Colonic mucosa (tissue), 4 donors: ENCODE measurements at places on chromosomes 7 and 10.

GRCh38 chr10:77391605-77392235 is 245.9 kb downstream of the KCNMA1 start:
- DNase-seq, result peak; percentile 85

DNA sequence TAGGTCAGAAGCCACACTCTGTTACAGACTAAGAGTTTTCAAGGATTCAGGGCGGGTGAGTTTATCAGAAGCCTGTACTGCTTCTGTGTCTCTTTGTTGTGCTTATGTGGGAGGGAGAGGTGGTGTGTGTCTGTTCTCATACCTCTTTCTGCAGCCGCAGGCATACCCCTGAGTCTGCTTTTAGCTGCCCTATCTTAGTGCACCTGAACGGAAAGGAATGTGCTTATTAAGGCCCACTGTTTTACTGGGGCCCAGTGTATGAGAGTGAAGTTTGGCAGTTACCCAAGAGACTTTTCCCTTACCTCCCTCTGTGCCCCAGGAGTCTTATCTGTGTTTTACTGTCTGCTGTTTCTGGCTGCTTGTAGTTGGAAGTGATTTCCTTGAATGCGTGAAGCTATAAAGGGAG is 104.3 kb downstream of the TYW1 start:
- peak; percentile 34 for DNase-seq

DNA sequence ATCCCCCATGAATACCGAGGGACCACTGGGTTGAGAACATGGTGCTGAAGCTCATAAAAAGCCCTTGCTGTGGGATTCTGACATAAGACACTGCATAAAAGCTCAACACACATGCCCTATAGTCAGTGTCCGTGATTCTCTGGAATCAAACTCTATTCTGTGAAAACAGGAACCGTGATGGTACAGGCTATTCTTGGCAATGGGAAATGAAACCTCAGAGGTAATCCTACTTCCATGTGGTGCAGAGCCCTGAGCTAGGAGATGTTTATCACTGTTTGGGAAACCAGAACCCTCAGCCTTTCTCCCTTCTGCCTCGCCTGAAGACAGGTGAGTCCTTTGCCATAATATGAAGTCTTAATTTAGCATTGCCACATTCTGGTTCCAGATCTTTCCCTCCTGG is 80.8 kb upstream of the PRSS1 start:
- DNase-seq, result no peak

DNA sequence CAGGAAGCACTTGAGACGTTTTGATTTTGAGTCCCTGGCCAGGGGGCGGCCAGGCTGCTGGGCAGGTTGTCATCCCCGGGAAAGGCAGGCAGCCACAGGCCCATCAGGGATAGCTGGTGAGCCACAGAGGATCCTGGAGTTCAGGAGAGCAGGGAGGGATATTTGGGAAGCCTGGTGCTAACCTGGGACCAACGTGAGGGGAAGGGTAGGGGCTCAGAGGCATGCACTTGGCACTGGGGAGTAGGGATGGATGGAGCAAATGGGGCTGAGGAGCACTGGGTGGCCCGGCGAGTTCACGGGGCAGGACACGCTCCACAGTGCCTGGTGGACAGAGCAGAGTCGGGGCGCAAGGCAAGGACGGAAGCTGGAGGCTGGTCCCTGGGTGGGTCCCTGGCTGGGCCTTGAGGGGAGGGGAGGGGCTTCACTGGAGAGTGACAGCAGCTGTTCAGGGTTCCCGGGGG is 30.2 kb downstream of the LRRC27 start:
- no peak for DNase-seq

DNA sequence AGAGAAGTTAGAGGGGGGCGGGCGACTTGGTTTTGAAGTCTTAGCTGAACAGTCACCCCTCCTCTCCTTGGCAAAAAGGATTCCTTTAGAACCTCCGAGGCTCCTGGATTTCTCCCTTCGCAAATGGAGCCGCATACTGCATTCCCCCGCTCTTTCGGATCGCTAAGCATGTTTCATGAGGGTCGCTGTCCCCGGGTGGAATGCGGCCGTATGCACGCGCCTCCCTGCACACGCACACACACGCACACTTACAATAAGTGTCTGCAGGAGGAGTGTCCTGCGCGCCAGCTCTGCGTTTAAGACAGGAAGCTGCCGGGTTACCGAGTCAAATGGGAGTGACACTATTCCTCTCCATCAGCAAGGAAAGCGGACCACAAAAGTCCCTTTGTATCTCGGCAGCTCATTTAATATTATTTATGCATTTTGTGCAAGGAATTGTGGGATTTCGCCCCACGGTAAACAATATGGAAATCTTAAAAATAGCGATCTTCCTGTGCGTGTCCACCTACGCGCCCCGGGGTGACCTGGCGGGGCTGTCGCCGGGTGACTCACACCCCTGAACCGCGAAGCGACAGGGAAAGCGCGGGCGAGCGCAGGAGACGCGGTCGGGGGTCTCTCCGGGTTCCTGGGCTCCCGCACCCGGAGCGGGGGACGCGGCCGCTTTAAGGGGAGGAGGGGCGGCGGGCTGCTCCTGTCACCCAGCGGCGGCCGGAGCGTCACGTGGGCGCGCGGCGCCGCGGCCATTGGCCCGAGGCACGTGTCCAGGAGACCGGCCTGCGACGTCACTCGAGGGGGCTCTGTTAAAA is 988 bp upstream of the EN2 start:
- peak; percentile 71 for DNase-seq

- no peak for DNase-seq
Observed at GRCh38 chr7:124029396-124030188, 3.3 kb downstream of the TMEM229A start.

- DNase-seq, result no peak
Observed at GRCh38 chr10:4355350-4355749, 470.7 kb upstream of the AKR1E2 start.

GRCh38 chr7:139623518-139623917 is 100.0 kb downstream of the CLEC2L start:
- DNase-seq, result no peak

- DNase-seq, result peak; percentile 93
Observed at GRCh38 chr7:76296743-76297740, 5.4 kb upstream of the HSPB1 start.

GRCh38 chr7:66503551-66504031 is 125.1 kb upstream of the KCTD7 start:
- no peak for DNase-seq

DNA sequence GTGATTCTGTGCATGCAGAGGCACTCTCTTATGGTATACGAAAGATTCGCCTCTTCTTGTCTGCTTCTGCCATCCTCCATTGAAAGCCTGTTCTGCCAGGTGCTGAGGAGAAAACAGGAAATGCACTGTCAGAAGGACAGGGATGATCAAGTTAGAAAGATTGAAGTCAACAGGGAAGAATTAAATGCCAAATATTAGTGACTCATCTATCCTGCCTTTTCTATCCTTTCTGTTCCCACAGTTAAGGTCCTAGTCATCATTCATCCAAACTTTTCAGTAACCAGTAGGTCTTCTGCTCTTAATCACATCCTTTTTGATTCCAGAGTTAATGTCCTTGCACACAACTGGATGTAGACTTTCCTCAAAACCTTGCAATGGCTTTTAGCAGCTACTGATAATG is 4.8 kb upstream of the ZNF783 start:
- DNase-seq, result no peak

DNA sequence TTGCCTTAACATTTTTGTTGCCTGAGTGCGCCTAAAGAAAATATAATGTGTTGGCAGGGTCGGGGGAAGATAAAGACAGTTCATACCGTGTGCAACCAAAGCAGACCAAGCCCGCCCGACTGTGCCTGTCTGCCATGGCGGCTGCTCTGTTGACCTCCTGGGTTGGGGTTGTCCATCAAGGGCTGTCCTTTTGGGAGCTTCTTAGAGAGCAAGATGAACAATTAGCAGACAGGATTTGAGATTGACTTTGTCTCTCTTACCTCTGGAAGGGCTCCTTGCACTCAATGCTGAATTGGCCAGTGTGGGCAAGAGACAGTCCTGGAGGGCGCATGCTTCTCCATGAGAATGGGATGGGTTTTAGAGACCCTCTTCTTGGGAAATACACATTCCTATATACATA is 319.6 kb downstream of the GLRX3 start:
- no peak for DNase-seq

DNA sequence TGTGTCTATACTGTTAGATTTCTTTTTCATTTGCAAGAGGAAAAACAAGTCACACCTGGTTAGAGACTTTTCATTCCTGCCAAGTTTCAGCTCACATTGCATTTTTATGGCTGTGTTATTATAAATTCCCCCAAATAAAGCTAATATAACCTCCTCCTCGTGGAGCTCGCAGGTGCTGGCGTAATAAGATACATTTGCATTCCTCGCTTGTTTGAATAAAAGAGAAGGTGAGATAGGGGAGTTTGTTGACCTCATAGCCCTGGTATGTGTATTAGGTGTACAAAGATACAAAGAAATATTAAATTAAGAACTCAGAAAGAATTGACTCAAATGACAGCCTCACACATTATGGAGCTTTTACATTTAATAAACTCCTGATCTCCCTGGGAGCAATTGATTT is 257.7 kb upstream of the SP8 start:
- DNase-seq, result no peak

DNA sequence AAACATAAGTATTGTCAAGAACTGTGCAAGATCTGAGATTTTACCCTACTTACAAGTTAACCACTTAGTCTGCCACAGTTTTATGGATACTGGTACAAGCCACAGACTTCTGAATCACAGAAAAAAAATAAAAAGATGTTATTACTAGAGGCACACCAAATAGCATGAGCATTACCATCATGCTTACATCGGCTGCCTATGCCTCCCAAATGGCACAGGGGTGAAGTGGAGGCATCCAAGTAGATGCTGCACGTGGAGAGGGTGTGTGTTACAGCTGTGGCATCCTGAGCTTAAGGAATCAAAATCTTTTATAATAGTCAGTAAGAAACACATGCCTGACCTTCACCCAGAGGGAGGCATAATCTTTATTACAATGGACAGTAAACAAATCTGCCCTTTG is 207.8 kb downstream of the TFEC start:
- DNase-seq, result no peak
